ENCODE measurements at places on chromosomes 4 and X.

GRCh38 chr4:66558651-66559050 lies 888.4 kb upstream of the EPHA5 start:
- no peak for DNase-seq

DNA sequence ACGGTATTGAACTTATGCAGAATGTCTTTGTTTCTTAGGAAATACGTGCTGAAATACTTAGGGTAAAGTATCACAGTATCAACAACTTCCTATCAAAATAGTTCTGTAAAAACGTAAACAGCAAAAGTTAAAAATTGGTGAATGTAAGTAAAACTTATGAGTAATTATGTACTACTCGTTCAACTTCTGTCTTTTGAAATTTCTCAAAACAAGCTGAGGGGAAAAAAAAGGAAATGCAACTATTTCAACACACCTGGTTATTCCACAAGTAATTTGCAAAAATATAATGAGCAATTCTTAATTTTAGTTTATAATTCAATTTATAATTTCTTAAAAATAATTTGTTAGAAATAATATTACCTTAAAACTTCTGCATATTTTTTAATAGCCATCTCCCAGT lies 8.3 kb downstream of the PPID start:
- no peak for DNase-seq

- no peak for DNase-seq
Observed at GRCh38 chr4:58807843-58808615, 1697.8 kb upstream of the IGFBP7 start.

GRCh38 chrX:68842781-68843581 lies 14.2 kb downstream of the EFNB1 start:
- peak; percentile 20 for DNase-seq

DNA sequence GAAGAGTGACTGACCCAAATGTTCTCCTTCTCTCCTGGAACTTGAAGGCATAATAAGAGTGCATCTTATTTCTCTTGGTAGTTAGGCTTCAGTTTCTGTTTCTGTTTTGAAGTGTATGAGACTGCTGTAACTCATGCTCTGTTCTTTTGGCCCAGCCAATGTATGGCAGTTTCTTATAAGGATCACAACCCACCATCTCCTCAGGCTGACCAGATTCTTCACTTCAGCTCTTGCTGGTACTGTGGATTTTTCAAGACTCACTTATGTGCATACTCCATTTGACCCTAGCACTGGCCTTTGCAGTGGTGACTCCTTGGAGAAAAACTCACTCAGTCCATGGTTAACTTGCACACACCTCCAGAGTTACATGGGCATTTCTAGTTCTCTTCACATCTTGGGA lies 9.6 kb upstream of the YTHDC1 start:
- no peak for DNase-seq
